H4 (cell line): ENCODE measurements at places on chromosomes 7 and 10. TPM values are rescaled to one million over a fixed set of nuclear protein-coding genes. Genes with fewer than 3 reads are reported as not detected.

The FGFR2 gene
- total RNA-seq: 3.7 and 5.0 TPM in 2 replicates

The SEC31B gene
- total RNA-seq: 0.31 and 0.33 TPM in 2 replicates

The FAM237B gene
- total RNA-seq: not detected in 2 replicates

The MGMT gene
- 12.5 and 13.1 TPM in 2 replicates for total RNA-seq

The ANK3 gene
- total RNA-seq: 9.1 and 10.2 TPM in 2 replicates

The FKBP6 gene
- not detected in 2 replicates for total RNA-seq

The KMT2C gene
- total RNA-seq: 10.1 and 11.0 TPM in 2 replicates

The SSC4D gene
- 1.6 and 2.0 TPM in 2 replicates for total RNA-seq

The GPR15LG gene
- not detected in 2 replicates for total RNA-seq

The FAM131B gene
- total RNA-seq: 2.0 and 3.1 TPM in 2 replicates

The GNAI1 gene
- 71.9 and 85.0 TPM in 2 replicates for total RNA-seq
